Activated CD4-positive, alpha-beta T cell treated with anti-CD3 and anti-CD28 coated beads for 36 hours (primary cell): ENCODE measurements at places on chromosomes 5 and 9. TPM values are rescaled to one million over a fixed set of nuclear protein-coding genes. Genes with fewer than 3 reads are reported as not detected.

Gene BTNL3
- not detected for total RNA-seq

Gene FBN2
- not detected for total RNA-seq

Gene NPR3
- total RNA-seq = 0.05 TPM

Gene CYFIP2
- total RNA-seq = 526 TPM

- H3K4me3 ChIP-seq = no peak overlapping the region
- H3K27me3 ChIP-seq = peaks cover 7% of the 10 kb centered on the region
- H3K4me1 ChIP-seq = no peaks in the 10 kb centered on the region
- DNase-seq = no peak
- H3K27ac ChIP-seq = no peak overlapping the region
- no peaks in the 10 kb centered on the region for H3K36me3 ChIP-seq
Observed at GRCh38 chr5:107563959-107564544, 106.7 kb downstream of the EFNA5 start.

DNA sequence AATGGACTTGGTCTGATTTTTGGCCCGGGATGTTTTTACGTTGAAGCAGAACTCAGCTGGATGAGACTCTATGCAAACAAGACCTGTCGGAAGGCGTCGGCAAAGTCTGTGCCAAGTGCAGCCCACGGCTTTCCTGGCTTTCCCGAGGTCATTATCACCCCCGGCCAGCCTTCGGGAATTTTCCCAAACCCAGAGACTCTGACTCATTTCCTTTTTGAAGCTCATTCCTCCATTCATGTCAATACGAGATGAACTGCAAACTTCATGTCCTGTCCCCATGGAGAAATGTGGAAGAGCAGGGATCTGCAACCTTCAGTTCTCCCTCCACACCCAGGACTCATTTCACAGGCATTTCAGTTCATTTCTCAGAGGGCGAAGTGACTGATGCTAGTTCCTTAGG is 95.3 kb downstream of the IRX2 start:
- H3K36me3 ChIP-seq = no peaks in the 10 kb centered on the region
- H3K4me3 ChIP-seq = no peak overlapping the region
- no peak for DNase-seq
- no peaks in the 10 kb centered on the region for H3K4me1 ChIP-seq

- H3K4me1 ChIP-seq = peaks cover 18% of the 10 kb centered on the region
- H3K4me3 ChIP-seq = peak overlapping the region; percentile 78
- peak overlapping the region; percentile 95 for H3K27ac ChIP-seq
- no peak for DNase-seq
Observed at GRCh38 chr5:6711409-6712141, 1.7 kb upstream of the TENT4A start.

DNA sequence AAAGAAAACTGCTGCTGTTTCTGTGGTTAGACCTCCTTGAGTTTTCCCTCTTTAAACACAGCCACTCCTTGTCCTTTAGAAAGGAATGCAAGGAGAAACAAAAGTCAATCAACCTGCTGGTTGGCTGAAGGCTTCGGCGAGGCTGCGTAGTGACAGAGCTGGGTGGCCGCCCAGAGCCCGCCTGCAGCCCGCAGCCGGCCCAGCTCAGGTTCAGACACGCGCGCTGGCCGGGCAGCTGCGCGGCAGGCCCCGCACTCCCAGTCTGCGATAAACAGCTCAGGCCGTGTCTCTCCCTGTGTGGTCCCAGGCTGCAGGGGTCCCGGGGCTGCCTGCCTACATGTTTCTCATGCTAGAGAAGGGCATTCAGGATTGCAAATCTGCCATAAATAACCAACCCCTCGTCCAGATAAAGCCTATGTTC is 115.4 kb downstream of the HSD17B3 start:
- H3K36me3 ChIP-seq = peaks cover 8% of the 10 kb centered on the region
- no peak for DNase-seq
- H3K27ac ChIP-seq = no peak overlapping the region
- H3K4me3 ChIP-seq = no peak overlapping the region
- H3K4me1 ChIP-seq = no peaks in the 10 kb centered on the region

- no peaks in the 10 kb centered on the region for H3K36me3 ChIP-seq
- DNase-seq = no peak
- H3K4me1 ChIP-seq = no peaks in the 10 kb centered on the region
Observed at GRCh38 chr5:166166071-166166470, 2125.4 kb upstream of the WWC1 start.

GRCh38 chr5:138549414-138549813 is 6.4 kb upstream of the ETF1 start:
- no peak overlapping the region for H3K4me3 ChIP-seq
- H3K27ac ChIP-seq = no peak overlapping the region
- no peaks in the 10 kb centered on the region for H3K27me3 ChIP-seq
- no peak for DNase-seq

GRCh38 chr5:120808606-120809005 is 344.5 kb downstream of the PRR16 start:
- no peaks in the 10 kb centered on the region for H3K4me1 ChIP-seq
- no peak overlapping the region for H3K4me3 ChIP-seq
- no peaks in the 10 kb centered on the region for H3K27me3 ChIP-seq
- DNase-seq = no peak
- H3K36me3 ChIP-seq = no peaks in the 10 kb centered on the region
- no peak overlapping the region for H3K27ac ChIP-seq
